ENCODE measurements at places on chromosomes 5 and 9. TPM values are rescaled to one million over a fixed set of nuclear protein-coding genes. Genes with fewer than 3 reads are reported as not detected.

Gene ORM1
- total RNA-seq: not detected

Gene PDLIM4
- 62.1 TPM for total RNA-seq

Gene PIP5KL1
- total RNA-seq: 5.5 TPM

Gene TEX48
- total RNA-seq: not detected

Gene TOR4A
- total RNA-seq: 16.0 TPM

Gene CNTNAP3B
- total RNA-seq: not detected

Gene MEGF10
- total RNA-seq: 0.39 TPM

Gene MLANA
- total RNA-seq: 0.20 TPM
